ENCODE measurements at places on chromosomes 5 and 9. TPM values are rescaled to one million over a fixed set of nuclear protein-coding genes. Genes with fewer than 3 reads are reported as not detected.

MEIKIN gene
- not detected for total RNA-seq

C1QTNF3 gene
- under 0.01 TPM for total RNA-seq

BTNL8 gene
- total RNA-seq = not detected

GAPVD1 gene
- total RNA-seq = 77.5 TPM

MARCOL gene
- not detected for total RNA-seq

VAV2 gene
- total RNA-seq = 16.6 TPM

GABRB2 gene
- total RNA-seq = under 0.01 TPM

SMARCA2 gene
- total RNA-seq = 55.3 TPM

CDH9 gene
- total RNA-seq = not detected

ATG10 gene
- 5.7 TPM for total RNA-seq

SPOCK1 gene
- total RNA-seq = 77.5 TPM

MZB1 gene
- total RNA-seq = 0.29 TPM

SLC22A5 gene
- total RNA-seq = 9.2 TPM

ANGPTL2 gene
- total RNA-seq = 21.2 TPM

HTR4 gene
- not detected for total RNA-seq

GFI1B gene
- not detected for total RNA-seq

ELAVL2 gene
- total RNA-seq = not detected

CCL21 gene
- total RNA-seq = not detected

ORM2 gene
- total RNA-seq = not detected

FOXI1 gene
- not detected for total RNA-seq

PTCD2 gene
- 10.2 TPM for total RNA-seq

C9 gene
- 0.44 TPM for total RNA-seq

SGCD gene
- 0.88 TPM for total RNA-seq

IER5L gene
- total RNA-seq = 24.9 TPM

SHOC1 gene
- total RNA-seq = 0.14 TPM

FAM193B gene
- 27.6 TPM for total RNA-seq

KCNMB1 gene
- total RNA-seq = not detected

ITGA2 gene
- 29.1 TPM for total RNA-seq

TSSK1B gene
- 0.57 TPM for total RNA-seq

CARTPT gene
- not detected for total RNA-seq

FGF1 gene
- total RNA-seq = 0.44 TPM

TMEM215 gene
- total RNA-seq = not detected

QSOX2 gene
- 19.3 TPM for total RNA-seq

CATSPER3 gene
- not detected for total RNA-seq

DEPDC1B gene
- 0.44 TPM for total RNA-seq

ZNF366 gene
- not detected for total RNA-seq

TPPP gene
- under 0.01 TPM for total RNA-seq

SLC6A7 gene
- under 0.01 TPM for total RNA-seq

PDLIM4 gene
- 26.9 TPM for total RNA-seq

NUTM2G gene
- not detected for total RNA-seq

NCBP1 gene
- 25.6 TPM for total RNA-seq

FOXD4L3 gene
- total RNA-seq = not detected

TMEM174 gene
- total RNA-seq = not detected

HAVCR2 gene
- total RNA-seq = 0.22 TPM

SAPCD2 gene
- total RNA-seq = 0.22 TPM

DAB2IP gene
- total RNA-seq = 27.1 TPM

PCDHA1 gene
- not detected for total RNA-seq

SPATA31C1 gene
- not detected for total RNA-seq

SEMA5A gene
- 116 TPM for total RNA-seq

FBN2 gene
- total RNA-seq = 431 TPM

CER1 gene
- total RNA-seq = not detected

FGF10 gene
- not detected for total RNA-seq

EPB41L4B gene
- 0.14 TPM for total RNA-seq

SLC2A8 gene
- total RNA-seq = 5.0 TPM

HCN1 gene
- under 0.01 TPM for total RNA-seq
